ENCODE measurements at places on chromosomes 3 and 15. TPM values are rescaled to one million over a fixed set of nuclear protein-coding genes. Genes with fewer than 3 reads are reported as not detected.
A peak's percentile ranks its signal among the peaks of the same experiment; 100 is the strongest.

DNA sequence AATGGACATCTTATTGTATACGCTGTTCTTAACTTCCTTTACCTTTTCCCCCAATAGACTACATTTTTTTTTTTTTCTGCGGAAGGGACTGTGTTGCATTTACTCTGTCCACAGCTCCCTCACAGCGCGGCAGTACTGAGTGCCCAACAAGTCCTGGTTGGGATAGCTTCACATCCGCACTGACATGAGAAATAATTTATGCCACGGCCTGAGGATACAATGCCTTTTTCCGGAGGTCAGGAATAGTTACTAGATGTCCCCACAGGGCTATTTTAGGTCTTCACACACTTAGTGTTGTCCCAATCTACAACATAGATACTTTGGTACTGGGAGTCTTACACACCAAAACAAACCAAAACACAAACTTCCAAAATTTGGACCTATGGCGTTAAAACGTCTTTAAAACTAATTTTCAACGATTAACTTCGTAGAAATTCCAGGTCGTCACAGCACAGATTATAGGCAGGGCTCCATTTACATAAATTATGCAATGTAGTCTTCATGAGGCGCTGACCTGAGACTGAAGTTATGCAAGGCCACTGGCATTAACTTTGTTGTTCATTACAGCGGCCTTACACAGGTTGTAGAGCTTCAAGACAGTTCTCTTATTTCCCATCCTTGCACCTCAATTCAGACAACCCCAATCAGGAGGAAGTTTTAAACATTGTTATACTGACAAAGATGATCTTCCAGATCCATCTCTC, 989 bp upstream of the PPIB start:
- DNase-seq = no peak

DNA sequence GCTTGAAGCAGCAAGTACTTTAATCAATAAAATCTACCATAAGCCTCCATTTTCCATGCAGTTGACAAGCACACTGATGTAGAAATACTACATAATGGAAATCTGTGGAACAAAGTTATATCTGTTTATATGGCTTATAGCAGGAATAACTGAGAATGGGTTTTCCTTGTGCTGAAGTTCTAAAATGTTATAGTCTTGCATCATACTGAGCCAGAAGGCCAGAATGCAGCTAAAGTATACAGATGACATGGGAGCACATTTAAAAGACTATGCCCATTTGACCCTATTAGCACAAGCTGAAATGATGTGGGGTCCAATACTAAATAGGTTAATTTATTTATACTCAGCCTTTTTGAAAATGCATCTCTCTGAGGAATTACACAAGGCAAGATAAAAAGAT, 25.1 kb downstream of the SLC24A5 start:
- no peak for DNase-seq

- peak; percentile 85 for DNase-seq
Measured at GRCh38 chr3:53236112-53236841, 19.5 kb downstream of the TKT start.

DNA sequence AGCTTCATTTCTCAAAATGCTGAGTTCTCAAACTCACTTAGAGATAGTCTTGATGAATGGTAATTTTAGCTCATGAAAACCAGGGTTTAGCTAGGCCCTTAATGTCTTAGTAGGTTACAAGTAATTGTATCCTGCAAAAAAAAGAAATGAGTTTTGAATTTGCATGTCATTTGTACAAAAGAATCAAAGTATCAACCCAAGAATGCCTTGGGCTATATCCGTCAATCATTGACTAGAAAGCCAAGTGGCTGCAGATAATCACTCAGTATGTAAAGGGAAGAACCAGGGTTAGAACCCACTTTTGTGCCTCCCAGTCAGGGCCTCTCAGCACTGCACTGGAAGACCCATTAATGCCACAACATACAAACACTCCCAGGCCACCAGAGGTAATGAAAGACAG, 427.6 kb upstream of the MDFIC2 start:
- no peak for DNase-seq

SLC6A20 gene
- polyA plus RNA-seq = not detected

ESYT3 gene
- 1.0 TPM for polyA plus RNA-seq

DNA sequence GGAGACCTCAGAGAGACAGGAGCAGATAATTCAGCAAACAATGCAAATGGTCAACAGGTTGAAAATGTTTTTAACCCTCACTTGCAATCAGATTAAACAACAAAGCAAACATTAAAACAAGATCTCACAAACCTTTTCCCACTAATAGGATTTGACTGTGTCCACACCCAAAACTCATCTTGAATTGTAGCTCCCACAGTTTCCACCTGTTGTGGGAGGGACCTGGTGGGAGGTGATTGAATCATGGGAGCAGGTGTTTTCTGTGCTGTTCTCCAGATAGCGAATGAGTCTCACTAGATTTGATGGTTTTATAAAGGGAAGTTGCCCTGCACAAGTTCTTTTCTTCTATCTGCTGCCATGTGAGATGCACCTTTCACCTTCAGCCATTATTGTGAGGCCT, 1.3 kb upstream of the LYSMD4 start:
- no peak for DNase-seq

- no peak for DNase-seq
Measured at GRCh38 chr15:89299896-89300295, 34.7 kb downstream of the POLG start.
